Tracheal epithelial cell (primary cell): ENCODE measurements at places on chromosomes 1 and 21. TPM values are rescaled to one million over a fixed set of nuclear protein-coding genes. Genes with fewer than 3 reads are reported as not detected.

The ARHGEF11 gene
- total RNA-seq, result 12.3 and 16.4 TPM in 2 replicates

The ST6GALNAC5 gene
- total RNA-seq, result under 0.01 and 9.2 TPM in 2 replicates

The CLDN14 gene
- total RNA-seq, result 1.4 TPM in 1 of 2 replicates, not detected in the other

The GUCA2A gene
- total RNA-seq, result not detected in 2 replicates

The CYP4A22 gene
- total RNA-seq, result not detected in 2 replicates

The NES gene
- total RNA-seq, result 0.24 TPM in 1 of 2 replicates, not detected in the other

The RAD54L gene
- 0.96 and 1.7 TPM in 2 replicates for total RNA-seq

The FCRL1 gene
- not detected in 2 replicates for total RNA-seq

The KIF2C gene
- total RNA-seq, result 1.1 and 3.6 TPM in 2 replicates

The CACHD1 gene
- 1.9 and 2.2 TPM in 2 replicates for total RNA-seq

The RIPPLY3 gene
- 0.24 TPM in 1 of 2 replicates, not detected in the other for total RNA-seq

The RAVER2 gene
- total RNA-seq, result 8.2 and 10.0 TPM in 2 replicates

The C4BPB gene
- not detected in 2 replicates for total RNA-seq

The C1orf185 gene
- total RNA-seq, result not detected in 2 replicates

The NCAM2 gene
- under 0.01 and 1.5 TPM in 2 replicates for total RNA-seq

The CASQ1 gene
- total RNA-seq, result not detected in 2 replicates

The LCE2B gene
- not detected in 2 replicates for total RNA-seq

The OR2AJ1 gene
- total RNA-seq, result not detected in 2 replicates

The C1orf87 gene
- not detected in 2 replicates for total RNA-seq

The EXO1 gene
- 0.64 and 1.9 TPM in 2 replicates for total RNA-seq

The FAM167B gene
- total RNA-seq, result not detected in 2 replicates

The URB2 gene
- total RNA-seq, result 14.5 and 14.7 TPM in 2 replicates

The CELA3A gene
- not detected in 2 replicates for total RNA-seq

The HSD3B2 gene
- not detected in 2 replicates for total RNA-seq

The TMEM82 gene
- total RNA-seq, result not detected in 2 replicates

The FMOD gene
- under 0.01 TPM in 1 of 2 replicates, not detected in the other for total RNA-seq

The CCDC27 gene
- total RNA-seq, result not detected in 2 replicates

The IL19 gene
- 0.24 TPM in 1 of 2 replicates, not detected in the other for total RNA-seq

The A3GALT2 gene
- total RNA-seq, result not detected in 2 replicates

The L1TD1 gene
- total RNA-seq, result under 0.01 and 1.9 TPM in 2 replicates

The TTC22 gene
- 10.6 and 16.8 TPM in 2 replicates for total RNA-seq

The BTBD19 gene
- 0.64 and 1.9 TPM in 2 replicates for total RNA-seq

The TDRD5 gene
- under 0.01 TPM in 2 replicates for total RNA-seq

The GPR52 gene
- total RNA-seq, result 0.21 and 0.24 TPM in 2 replicates

The OR2T29 gene
- not detected in 2 replicates for total RNA-seq

The ADGRL4 gene
- total RNA-seq, result under 0.01 and 0.96 TPM in 2 replicates

The MYOM3 gene
- 0.21 and 1.4 TPM in 2 replicates for total RNA-seq

The HAPLN2 gene
- total RNA-seq, result not detected in 2 replicates

The TCHH gene
- under 0.01 TPM in 2 replicates for total RNA-seq

The ZNF683 gene
- total RNA-seq, result not detected in 2 replicates

The SPRR1A gene
- total RNA-seq, result not detected in 2 replicates

The TMEM52 gene
- total RNA-seq, result 1.9 and 8.5 TPM in 2 replicates

The PAPPA2 gene
- 3.6 and 14.1 TPM in 2 replicates for total RNA-seq

The NEK2 gene
- total RNA-seq, result 0.43 and 4.8 TPM in 2 replicates

The CHIT1 gene
- under 0.01 and 0.24 TPM in 2 replicates for total RNA-seq

The CAPN8 gene
- total RNA-seq, result not detected in 2 replicates

The TMEM39B gene
- total RNA-seq, result 2.1 and 4.3 TPM in 2 replicates

The PPFIA4 gene
- total RNA-seq, result 0.64 and 14.0 TPM in 2 replicates

The VSIG8 gene
- under 0.01 TPM in 1 of 2 replicates, not detected in the other for total RNA-seq
